Thoracic aorta (tissue), 2 donors: ENCODE measurements at places on chromosomes 3 and 15.

GRCh38 chr3:141106842-141107241 is 55.7 kb downstream of the SPSB4 start:
- H3K27ac ChIP-seq = no peak overlapping the region
- no peaks in the 10 kb centered on the region for H3K27me3 ChIP-seq
- DNase-seq = no peak
- H3K4me1 ChIP-seq = peaks cover 30% of the 10 kb centered on the region

- H3K4me1 ChIP-seq = peaks cover 15% of the 10 kb centered on the region
- no peaks in the 10 kb centered on the region for H3K36me3 ChIP-seq
- no peak for DNase-seq
- H3K27me3 ChIP-seq = no peaks in the 10 kb centered on the region
These were observed 33.5 kb upstream of the TRAK1 start for GRCh38 chr3:42057561-42058211.

- H3K4me3 ChIP-seq = no peak overlapping the region
- H3K27me3 ChIP-seq = no peaks in the 10 kb centered on the region
- DNase-seq = no peak
- H3K36me3 ChIP-seq = no peaks in the 10 kb centered on the region
- H3K4me1 ChIP-seq = peaks cover 39% of the 10 kb centered on the region
These were observed 21.4 kb downstream of the IRAK2 start for GRCh38 chr3:10185804-10186762.

- no peaks in the 10 kb centered on the region for H3K27me3 ChIP-seq
- no peak for DNase-seq
- H3K4me1 ChIP-seq = no peaks in the 10 kb centered on the region
- H3K36me3 ChIP-seq = peaks cover 41% of the 10 kb centered on the region
- no peak overlapping the region for H3K4me3 ChIP-seq
- H3K27ac ChIP-seq = no peak overlapping the region
These were observed 26.8 kb downstream of the TARS3 start for GRCh38 chr15:101697488-101697887.

DNA sequence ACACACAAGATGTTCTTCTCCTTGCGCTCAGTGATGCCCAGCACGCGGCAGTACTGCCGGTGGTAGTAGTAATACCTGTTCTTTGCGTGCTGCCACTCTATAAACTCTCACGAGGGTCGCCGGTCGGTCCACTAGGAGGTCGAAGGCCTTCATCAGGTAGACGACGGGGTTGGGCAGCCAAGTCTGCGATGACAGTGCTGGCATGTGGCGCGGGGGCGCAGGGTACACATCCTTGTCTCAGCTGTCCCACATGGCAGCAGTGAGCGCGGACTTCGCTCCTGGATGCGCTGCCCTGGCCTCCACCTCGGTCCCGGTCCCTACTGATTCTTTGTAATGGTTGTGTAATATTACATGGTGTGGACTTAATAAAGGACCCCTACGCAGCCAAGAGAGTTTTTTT is 50.1 kb upstream of the CGNL1 start:
- H3K36me3 ChIP-seq = no peaks in the 10 kb centered on the region
- H3K27me3 ChIP-seq = no peaks in the 10 kb centered on the region
- H3K4me3 ChIP-seq = no peak overlapping the region
- no peak overlapping the region for H3K27ac ChIP-seq
